HFF-Myc (cell line): ENCODE measurements at places on chromosomes 1 and 21.

DNA sequence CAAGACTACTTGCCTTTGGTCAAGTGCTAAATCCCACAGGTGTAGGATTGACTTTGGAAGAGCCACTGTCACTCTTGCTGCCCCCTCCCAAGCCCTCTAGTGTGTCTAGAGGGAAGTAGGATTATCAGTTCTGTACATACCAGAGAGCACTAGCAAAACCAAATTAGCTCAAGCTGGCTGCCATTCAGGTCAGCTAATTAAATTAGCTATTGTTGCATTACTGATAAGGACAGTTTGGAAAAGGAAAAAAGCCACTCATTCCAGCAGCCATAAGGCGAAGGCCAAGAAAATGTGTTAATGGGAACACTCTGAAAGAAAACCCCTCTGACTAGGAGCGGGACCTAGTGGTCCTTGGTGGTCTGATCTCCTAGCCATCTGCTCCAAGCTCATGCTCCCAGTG, 321.7 kb downstream of the PBX1 start:
- no peak for DNase-seq

DNA sequence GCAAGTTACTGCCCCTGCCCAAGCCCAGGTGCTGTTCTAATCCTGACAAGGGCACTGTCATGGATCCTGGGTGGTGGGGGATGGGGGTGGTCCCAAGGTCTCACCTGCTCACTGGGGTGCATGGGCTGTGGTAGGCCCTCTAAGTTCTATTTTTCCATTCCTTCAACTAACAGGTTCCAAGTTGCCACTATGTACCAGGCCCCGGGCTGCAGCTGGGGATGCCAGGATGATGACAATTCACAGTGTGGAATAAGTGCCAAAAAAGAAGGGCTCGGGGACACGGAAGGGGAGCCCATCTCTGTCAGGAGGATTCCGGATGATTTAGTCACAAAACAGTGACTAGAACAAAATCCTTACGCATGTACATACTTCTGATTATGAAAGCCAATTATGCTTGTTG, 76.0 kb downstream of the STUM start:
- DNase-seq, result no peak

- DNase-seq, result no peak
Observed at GRCh38 chr1:225692517-225692879, 39.6 kb upstream of the ENAH start.

- DNase-seq, result no peak
Observed at GRCh38 chr1:43288058-43288784, 2.8 kb upstream of the C1orf210 start.

DNA sequence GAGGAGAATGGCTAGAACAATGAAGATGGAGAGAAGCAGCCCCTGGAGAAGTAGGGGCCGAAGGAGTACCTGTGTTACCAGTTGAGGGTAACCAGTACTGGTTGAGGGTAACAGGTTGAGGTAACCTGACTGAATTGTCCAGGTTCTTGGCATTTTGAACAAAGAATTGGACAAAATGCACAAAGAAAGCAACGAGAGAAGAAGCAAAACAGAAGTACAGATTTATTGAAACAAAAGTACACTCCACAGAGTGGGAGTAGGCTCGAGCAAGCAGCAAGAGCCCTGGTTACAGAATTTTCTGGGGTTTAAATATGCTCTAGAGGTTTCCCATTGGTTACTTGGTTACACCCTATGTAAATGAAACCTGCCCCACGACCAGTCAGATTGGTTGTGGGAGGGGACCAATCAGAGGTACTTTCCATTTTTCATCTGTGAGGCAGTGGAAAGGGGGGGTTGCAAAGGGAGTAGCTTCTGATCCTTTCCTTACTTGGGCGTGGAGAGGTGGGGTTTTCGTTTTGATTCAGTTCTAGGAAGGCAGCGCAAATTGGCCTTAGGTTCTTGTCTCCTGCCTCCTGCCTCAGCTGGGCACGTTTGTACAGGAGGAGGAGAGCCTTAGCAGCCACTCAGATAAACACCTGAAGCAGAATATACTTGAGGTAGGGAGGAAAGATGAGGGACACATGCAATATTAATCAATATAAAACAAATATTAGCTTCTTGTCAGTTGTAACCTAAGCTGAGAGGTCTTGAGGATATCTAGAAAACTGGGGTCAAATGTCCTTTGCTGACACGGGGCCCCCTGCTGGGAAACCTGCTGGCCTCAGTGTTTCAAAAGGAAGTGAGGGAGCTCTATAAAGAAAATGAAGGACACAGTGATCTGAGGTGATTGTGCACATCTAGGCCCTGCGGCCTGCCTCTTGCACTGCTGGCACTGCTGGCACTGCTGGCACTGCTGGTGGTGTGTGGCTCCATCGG, 14.3 kb upstream of the LSM10 start:
- no peak for DNase-seq

GRCh38 chr1:168520052-168520751, 23.6 kb downstream of the XCL2 start:
- no peak for DNase-seq
